ENCODE measurements at places on chromosomes 6 and 20.

- DNase-seq = no peak
Measured at GRCh38 chr6:155378276-155378675, 64.0 kb upstream of the TFB1M start.

DNA sequence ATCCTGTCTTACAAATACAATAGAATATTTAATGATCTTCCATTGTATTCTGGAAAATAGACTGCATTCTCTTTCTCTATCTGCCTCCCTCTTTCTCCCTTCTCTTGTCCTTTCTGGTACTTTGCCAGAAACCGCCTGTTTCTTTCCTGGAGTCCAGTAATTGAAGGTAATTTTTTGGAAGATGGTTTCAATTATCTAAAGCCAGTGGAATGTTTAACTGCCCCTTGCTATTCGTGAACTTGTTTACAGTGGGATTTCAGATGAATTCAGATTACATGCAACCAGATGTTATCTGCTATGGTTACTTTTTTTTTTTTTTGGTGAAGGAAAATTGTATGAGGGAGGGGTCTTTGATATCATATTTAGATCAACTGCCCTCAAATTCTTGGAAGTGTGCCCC lies 655.5 kb upstream of the FLRT3 start:
- no peak for DNase-seq

DNA sequence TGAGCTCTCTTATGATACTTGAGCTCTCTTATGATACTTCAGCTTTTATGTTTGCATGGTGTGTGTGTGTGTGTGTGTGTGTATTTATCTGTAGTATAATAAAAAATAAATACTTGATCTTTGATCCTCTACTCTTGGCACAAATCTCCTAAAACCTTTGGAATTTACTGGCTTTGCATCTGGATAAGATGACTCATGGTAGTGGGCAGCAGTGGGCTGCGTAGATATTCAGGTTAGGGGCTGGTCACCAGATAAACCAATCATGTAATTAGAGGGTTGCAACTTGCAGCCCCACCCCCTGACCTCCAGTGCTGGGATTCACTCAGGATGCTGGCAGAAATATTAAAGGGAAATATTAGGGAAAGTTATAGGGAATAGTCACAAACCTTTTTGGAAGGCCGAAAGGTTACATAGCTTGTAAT lies 151.9 kb upstream of the COL21A1 start:
- no peak for DNase-seq

GRCh38 chr6:119446115-119446554 lies 96.6 kb upstream of the MAN1A1 start:
- DNase-seq = no peak

- no peak for DNase-seq
Measured at GRCh38 chr6:144637541-144637940, 352.4 kb downstream of the UTRN start.

DNA sequence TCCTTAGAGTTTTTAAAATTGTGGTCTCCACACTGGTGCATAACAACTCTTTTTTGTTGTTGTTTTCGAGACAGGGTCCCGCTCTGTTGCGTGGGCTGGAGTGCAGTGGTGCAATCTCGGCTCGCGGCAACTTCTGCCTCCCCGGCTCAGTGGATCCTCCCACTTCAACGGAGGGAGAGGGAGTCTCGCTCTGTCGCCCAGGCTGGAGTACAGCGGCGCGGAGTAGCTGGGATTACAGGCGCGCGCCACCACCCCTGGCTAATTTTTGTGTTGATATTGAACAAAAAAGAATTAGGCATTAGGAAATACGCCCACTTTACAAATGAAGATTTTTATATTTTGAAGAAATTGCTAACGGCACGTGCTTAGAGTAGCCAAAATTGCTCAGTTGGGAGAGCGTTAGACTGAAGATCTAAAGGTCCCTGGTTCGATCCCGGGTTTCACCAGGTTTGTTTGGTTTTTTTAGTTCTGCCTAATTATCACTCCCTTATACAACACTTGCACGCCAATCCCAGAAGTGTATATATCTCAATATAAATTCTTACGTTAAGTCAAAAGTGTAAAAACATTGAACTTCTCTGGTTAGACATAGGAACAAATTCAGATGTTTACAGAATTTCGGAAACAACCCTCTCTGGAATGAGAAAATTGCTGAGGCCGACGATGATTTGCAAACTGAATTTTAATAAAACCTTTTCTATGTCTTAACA lies 159.6 kb downstream of the TRIM27 start:
- DNase-seq = no peak

DNA sequence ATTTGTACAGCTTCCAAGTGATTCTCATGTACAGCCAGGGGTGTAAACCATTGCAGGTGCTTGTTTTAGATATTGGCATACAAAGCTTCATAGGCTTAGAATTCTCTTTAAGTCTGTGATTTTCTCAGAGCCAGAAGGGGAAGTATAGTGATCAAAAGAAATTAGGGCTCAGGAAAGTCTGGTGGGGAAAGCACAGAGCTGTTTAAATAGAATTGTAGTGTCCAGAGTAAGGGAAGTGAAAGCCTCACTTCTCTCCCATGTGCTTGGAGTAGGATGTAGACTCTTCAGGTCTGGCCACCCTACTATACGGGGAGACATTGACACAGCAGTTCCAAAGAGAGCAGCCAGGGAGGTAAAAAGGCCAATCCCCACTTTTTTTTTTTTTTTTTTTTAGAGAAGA lies 10.4 kb downstream of the GCNT2 start:
- no peak for DNase-seq

- no peak for DNase-seq
Measured at GRCh38 chr20:43460172-43460829, 2.6 kb downstream of the SRSF6 start.

DNA sequence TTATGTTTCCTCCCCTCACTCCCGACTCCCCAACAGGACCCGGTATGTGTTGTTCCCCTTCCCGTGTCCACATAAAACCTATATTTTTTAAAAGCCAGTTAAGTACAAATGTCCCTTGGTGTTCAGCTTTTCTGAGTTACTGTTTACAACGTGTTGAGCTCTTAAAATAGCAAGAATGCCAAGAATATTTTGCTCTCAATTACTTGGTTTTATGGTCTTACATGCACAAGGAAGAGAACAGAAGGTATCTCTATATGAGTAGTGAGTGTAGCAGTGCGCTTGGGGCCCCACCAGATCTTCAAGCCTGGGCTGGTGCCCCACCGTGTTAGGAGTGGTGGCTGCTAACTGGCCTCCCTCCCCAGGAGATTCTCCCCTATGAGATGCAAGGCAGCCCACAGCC lies 75.3 kb downstream of the RIN2 start:
- DNase-seq = no peak

GRCh38 chr20:46965477-46965876 lies 70.8 kb downstream of the EYA2 start:
- no peak for DNase-seq

GRCh38 chr6:148223424-148223842 lies 119.2 kb upstream of the SASH1 start:
- no peak for DNase-seq

DNA sequence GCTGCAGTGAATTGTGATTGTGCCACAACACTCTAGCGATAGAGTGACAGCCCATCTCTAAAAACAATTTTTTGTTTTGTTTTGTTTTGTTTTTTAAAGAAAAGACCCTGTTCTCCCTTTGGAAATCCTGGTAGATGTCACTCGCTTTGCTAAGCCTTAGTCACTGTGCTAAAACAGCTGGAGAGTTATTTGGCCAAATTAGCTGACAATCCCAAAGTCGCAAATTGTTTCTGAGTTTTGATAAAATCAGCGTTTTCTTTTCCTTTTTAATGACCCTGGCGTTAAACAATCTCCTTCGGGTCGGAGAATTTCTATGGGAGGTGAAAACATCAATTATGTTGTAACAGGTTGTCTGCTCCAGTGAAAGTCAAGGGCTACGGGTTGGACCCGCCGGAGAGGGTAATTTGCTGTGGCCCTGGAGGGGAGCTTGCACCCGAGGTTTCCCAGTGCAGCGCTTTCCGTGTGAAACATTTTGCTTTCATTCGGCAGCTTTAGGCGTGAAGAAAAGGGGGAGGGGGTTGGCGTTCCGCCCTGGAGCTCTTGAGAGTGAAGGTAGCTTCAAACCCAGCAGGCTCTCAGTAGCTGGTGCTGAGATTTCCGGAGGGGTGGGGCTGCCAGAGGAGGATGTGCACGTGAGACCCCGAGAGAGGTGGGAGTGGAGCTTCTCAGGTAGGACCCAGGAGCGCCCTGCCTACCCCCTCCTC lies 296.6 kb downstream of the PHACTR1 start:
- no peak for DNase-seq

GRCh38 chr6:101544286-101544685 lies 150.8 kb downstream of the GRIK2 start:
- no peak for DNase-seq

DNA sequence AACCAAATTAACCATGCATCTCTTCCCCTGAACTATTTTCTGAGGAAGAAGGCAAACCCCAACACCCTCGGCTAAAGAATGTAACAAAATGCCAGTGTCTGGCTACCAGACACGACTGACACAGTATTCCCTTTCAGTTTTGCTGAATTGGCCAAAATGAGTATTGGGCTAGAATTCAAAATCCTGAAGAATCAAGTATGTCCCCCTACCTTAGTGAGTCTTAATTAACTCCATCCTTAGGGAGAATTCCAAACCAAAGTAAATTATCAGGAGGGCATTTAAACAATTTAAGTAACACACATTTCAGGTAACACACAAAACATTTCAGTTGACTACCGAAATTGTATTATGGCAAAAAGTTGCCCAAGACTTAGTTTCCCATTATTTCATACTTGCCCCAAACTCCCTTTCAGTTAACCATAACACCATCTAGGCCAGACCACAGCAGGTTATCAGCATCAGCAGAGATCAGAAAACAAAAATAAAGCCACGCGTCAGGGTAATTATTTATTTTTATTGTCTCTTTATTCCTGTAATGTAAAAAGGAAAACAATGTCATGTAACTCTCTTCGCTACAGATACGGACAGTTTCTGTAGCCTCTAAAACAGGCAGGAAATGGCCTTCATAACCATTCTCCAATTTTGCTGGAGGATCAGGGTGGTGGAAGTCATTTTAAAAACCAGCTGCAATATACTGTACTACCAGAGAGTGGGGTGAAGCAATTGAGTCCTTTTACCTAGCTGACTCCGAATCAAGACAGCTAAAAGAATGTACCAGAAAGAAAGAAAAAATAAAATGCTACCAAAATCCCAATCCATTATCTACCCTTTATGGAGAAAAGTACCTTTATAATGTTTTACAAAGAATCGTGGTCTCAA lies 1.9 kb downstream of the SNX5 start:
- DNase-seq = no peak

GRCh38 chr20:51542033-51542570 lies 417 bp downstream of the NFATC2 start:
- DNase-seq = no peak

DNA sequence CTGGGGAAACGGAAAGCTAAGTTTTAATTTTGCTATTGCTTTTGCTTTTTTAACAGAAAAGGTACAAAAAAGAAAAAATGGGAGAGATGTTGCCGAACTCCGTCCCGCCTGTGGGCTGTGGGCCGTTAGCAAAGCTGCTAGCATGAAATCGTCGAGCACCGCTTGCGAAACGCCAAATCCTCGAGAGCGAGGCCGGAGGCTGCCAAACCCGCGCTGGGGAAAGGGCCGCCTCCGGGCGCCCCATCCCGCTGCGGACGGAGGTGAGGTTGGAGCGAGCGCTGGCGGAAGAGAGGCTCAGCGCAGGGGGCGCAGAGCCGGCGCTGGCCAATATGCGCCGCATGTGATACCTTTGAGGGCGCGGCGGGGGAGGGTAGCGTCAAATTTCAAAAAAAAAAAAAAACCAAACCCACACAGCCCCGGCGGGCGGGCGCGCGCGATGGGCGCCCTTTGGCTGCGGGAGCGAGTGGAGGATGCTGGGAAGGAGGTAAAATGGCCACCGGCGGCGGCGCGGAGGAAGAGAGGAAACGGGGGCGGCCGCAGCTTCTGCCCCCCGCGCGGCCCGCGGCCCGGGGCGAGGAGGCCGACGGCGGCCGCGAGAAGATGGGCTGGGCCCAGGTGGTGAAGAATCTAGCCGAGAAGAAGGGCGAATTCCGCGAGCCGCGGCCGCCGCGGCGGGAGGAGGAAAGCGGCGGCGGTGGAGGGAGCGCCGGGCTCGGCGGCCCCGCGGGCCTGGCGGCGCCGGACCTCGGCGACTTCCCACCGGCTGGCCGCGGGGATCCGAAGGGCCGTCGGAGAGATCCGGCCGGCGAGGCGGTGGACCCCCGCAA lies at the start of gene ZCCHC3:
Gene ZCCHC3 (plus strand): TSS at position 473 of the 827 bp plus-strand sequence. CDS start 17 bp downstream, at position 490.
- no peak for DNase-seq

- no peak for DNase-seq
Measured at GRCh38 chr6:12761376-12762115, 45.0 kb downstream of the PHACTR1 start.

GRCh38 chr6:47094241-47094925 lies 52.3 kb upstream of the ADGRF1 start:
- DNase-seq = no peak

- no peak for DNase-seq
Measured at GRCh38 chr6:151387175-151387970, 4.0 kb downstream of the ZBTB2 start.

- DNase-seq = no peak
Measured at GRCh38 chr6:49333345-49334125, 129.5 kb downstream of the MMUT start.

DNA sequence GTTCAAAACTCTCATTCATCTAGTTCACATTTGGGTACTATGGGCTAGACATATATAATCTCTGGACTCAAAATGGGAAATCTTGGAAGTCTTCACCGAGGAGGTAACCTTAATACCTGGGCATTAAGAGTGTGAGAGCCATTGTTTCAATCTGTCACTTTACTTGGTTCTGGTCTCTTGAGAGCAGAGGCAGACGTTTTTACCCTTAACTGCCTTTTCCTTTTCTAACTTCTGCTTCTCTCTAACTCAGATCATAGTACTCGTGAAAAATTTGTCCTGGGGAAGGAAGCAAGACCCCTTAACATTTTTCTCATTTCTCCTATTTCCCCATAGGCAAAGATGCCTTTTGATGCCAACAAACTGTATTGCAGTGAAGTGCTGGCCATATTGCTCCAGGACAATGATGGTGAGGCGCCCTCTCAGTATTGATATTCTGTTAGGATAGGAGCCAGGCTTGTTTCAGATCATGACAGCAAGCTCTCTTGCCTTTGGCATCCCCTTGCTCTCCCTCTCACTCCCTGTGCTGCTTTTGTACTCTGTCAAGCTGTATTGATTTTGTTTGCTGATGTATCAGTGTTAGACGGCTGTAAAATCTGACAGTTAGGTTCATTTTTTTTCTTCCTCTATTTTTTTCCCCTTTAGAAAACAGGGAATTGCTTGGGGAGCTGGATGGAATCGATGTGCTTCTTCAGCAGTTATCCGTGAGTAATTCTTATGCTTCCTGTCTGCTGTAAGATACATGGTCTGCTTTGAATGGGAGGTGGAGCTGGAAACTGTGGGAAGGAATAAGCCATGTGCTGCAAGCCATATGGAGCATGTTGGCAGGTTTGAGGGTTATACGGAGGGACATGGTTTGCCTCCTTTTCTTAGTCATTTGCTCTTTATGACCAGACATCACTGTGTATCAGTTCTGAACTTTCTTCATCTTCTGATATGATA lies 83.5 kb downstream of the CTNNBL1 start:
- no peak for DNase-seq

- DNase-seq = no peak
Measured at GRCh38 chr6:37845026-37845911, 25.7 kb downstream of the ZFAND3 start.

- DNase-seq = no peak
Measured at GRCh38 chr6:144266091-144266649, 19.0 kb upstream of the UTRN start.

GRCh38 chr6:74690365-74690764 lies 515.5 kb downstream of the COL12A1 start:
- DNase-seq = no peak

Data from cortex of kidney (tissue), 1 donor.